ENCODE measurements at places on chromosomes 1 and 21. TPM values are rescaled to one million over a fixed set of nuclear protein-coding genes. Genes with fewer than 3 reads are reported as not detected.

GRCh38 chr1:10722803-10723202 lies 73.6 kb downstream of the CASZ1 start:
- DNase-seq: no peak

GRCh38 chr1:243293941-243294722 lies 38.3 kb downstream of the SDCCAG8 start:
- DNase-seq: no peak

- DNase-seq: no peak
Measured at GRCh38 chr1:151981178-151981525, 12.5 kb downstream of the S100A10 start.

GRCh38 chr1:72938408-72938807 lies 656.1 kb upstream of the NEGR1 start:
- no peak for DNase-seq

DNA sequence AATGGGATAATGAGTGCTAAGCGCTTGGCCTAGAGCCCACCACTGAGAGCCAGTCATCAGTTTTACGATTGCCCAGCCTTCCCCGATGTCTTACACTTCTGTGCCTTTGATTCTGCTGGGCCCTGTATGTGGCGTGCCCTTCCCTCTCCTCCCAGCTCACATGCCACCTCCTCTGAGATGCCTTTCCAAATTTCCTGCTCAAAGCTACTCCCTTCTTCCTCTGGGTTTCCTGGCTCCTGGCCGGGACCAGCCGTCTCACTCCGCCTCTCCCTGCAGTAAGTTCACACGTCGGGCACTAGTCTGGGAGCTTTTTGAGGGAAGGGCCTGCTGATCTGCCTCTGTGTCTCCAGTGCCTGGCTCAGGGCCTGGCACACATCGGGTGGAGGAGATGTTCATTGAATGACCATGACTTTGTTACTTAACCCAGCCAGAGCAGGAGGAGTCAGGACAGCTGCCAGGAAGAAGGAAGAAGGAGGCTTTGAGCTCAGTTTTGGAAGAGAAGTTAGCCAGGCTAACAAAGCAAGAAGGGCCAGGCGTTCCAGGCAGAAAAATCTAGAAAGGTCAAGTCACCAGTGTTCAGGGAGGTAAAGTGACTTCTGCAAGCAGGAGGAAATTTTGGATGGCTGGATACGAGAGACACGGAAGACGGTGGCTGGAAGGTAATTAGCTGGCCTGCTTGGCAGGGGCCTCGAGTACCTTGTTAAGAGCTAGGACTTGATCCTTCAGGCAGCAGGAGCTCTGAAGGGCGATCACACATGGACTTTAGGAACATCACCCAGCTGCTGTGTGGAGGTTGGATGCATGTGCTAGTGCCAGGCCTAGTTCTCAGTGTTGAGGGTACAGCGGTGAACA lies 63.6 kb downstream of the EPHB2 start:
- DNase-seq: no peak

GRCh38 chr1:172452536-172453152 lies 8.8 kb upstream of the PIGC start:
- DNase-seq: no peak

GRCh38 chr1:216894494-216894893 lies 171.3 kb upstream of the ESRRG start:
- no peak for DNase-seq

GRCh38 chr21:15058854-15059263 lies 5.9 kb downstream of the NRIP1 start:
- DNase-seq: no peak

ESPN gene
- total RNA-seq: 0.49 TPM

RIPPLY3 gene
- total RNA-seq: 0.26 TPM

TRIM63 gene
- not detected for total RNA-seq

All from activated CD4-positive, alpha-beta T cell treated with anti-CD3 and anti-CD28 coated beads, Interleukin-2, amount 10 ng/mL, durations not matched to agents 24 days and 14 days (primary cell).